ENCODE measurements at places on chromosomes 2 and 18. TPM values are rescaled to one million over a fixed set of nuclear protein-coding genes. Genes with fewer than 3 reads are reported as not detected.

DNA sequence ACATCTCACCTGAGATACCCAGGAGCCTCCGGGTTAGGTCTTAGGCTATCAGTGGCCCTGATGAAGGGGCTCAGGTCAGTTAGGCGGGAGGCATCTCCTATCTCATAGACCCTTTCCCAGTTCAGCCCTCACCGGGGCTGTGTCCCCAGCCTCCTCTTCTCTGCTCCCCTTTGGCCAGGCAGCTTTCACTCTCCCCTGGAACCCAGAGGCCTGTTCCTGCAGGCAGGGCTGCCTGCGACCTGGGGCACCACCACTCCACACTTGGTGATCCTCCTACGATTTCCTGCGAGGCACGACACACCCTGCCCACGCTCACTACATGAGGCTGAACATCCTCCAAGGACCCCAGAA is 51.2 kb downstream of the SFXN5 start:
- no peaks in the 10 kb centered on the region for H3K4me1 ChIP-seq
- no peaks in the 10 kb centered on the region for H3K36me3 ChIP-seq
- no peak overlapping the region for H3K4me3 ChIP-seq
- DNase-seq, result no peak

GRCh38 chr2:119293254-119293653 is 69.6 kb downstream of the STEAP3 start:
- no peak overlapping the region for H3K27ac ChIP-seq
- no peaks in the 10 kb centered on the region for H3K27me3 ChIP-seq
- H3K4me3 ChIP-seq, result no peak overlapping the region
- DNase-seq, result no peak
- H3K4me1 ChIP-seq, result no peaks in the 10 kb centered on the region

DNA sequence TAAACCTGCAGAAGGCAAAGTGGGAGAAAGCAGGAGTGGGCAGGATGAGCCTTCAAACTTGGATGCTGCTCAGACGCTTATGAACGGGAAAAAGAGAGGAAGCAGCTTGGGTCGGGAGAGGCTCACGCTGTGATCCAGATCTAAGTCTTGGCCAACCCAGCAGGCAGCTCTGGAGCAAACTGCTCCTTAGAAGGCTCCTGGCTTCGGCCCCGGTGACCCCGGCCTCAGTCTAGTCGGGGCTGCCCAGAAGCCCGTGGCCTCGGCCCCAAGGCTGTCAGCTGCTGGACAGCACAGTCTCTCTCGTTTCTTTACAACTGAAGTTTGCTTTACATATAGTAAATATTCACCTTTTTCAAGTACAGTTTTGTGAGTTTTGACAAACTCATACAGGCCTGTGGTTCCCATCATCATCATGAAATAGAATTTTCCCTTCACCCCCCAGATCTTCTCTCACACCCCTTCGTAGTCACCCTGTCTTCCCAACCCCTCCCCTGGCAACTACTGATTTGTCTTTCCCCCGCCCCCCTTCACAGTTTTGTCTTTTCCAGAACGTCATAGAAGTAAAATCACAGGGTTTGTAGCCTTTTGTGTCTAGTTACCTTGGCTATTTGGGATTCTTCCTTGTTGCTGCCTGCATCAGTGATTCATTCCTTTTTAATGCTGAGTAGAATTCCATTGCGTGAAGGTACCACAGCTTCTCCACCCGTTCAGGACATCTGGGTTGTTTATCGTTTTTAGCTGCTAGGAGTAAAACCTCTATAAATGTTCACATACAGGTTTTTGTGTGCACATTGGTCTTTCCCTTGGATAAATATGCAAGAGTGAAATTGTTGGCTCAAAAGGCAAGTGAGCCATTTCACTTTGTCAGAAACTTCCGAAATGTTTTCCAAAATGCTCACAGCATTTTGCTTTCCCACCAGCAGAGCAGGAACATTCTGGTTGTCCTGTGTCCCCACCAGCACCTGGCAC is 35.1 kb downstream of the MYO7B start:
- H3K4me3 ChIP-seq, result no peak overlapping the region
- no peak for DNase-seq
- H3K27me3 ChIP-seq, result no peaks in the 10 kb centered on the region
- no peaks in the 10 kb centered on the region for H3K4me1 ChIP-seq
- no peak overlapping the region for H3K27ac ChIP-seq
- H3K36me3 ChIP-seq, result peaks cover 4% of the 10 kb centered on the region

DNA sequence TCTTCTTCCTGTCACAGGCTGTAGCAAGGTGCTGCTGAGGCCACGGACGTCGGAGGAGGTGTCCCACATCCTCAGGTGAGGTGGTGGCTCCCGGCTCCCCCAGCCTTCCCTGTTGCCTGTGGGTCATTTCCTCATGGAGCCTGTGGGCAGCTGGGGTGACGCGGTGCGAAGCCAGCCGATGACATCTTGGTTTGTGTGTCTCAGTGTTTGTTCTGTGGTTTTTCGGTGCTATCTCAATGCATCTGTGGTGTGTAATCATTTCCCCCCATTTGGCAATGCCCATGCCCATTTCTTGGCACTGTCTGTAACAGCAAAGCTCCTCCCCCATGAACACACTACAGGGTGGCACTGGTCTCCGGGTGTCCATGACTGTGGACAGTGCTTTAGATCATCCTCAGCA is 6.6 kb downstream of the D2HGDH start:
- no peaks in the 10 kb centered on the region for H3K36me3 ChIP-seq
- H3K27ac ChIP-seq, result no peak overlapping the region
- H3K4me1 ChIP-seq, result no peaks in the 10 kb centered on the region
- no peak overlapping the region for H3K4me3 ChIP-seq

DNA sequence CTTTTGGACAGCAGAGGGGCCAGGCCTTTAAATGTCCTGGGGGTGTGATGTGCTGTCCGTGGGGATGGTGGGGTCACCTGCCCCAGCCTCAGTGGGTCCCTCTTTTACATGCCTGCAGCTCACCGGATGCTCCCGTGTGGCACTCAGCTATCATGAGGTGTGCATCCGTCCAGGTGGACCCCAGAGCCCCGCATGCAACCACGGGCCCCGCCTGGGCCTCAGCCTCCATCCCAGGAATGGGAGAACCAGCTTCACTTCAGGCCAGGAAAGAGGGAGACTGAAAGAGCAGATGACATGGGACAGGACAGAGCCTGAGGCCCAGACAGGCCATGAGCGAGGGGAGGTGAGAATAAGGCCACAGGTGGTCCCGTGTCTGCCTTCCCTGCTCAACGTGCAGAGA is 37.5 kb downstream of the RAMP1 start:
- H3K4me3 ChIP-seq, result no peak overlapping the region
- no peak for DNase-seq
- no peaks in the 10 kb centered on the region for H3K4me1 ChIP-seq
- no peak overlapping the region for H3K27ac ChIP-seq
- H3K27me3 ChIP-seq, result no peaks in the 10 kb centered on the region

- no peak for DNase-seq
- H3K4me1 ChIP-seq, result no peaks in the 10 kb centered on the region
- no peak overlapping the region for H3K27ac ChIP-seq
- peaks cover 5% of the 10 kb centered on the region for H3K36me3 ChIP-seq
Measured at GRCh38 chr2:17719562-17720371, 33.8 kb downstream of the SMC6 start.

DNA sequence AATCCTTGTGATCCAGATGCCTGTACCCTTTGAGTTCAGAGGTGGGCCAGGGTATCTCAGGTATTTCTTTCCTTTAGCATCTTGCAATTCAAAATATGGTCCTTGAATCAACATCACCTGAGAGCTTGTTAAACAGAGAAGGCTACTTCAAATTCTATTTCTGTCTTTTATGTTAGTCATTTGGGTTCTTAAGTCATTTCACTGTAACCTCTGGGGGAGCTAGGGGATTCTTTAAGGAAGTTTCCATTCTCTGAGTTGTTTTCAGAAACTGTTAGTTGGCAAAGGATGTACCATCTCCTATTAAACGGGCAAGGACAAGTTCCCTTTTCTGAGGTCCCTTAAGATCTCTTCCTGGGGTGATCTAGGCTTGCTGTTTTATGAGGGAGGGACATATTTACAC is 16.6 kb downstream of the CFLAR start:
- no peak overlapping the region for H3K4me3 ChIP-seq
- H3K36me3 ChIP-seq, result peaks cover 12% of the 10 kb centered on the region
- H3K27me3 ChIP-seq, result no peaks in the 10 kb centered on the region

SRSF7 gene
- 119 TPM for total RNA-seq

- no peak for DNase-seq
- no peak overlapping the region for H3K27ac ChIP-seq
- no peaks in the 10 kb centered on the region for H3K4me1 ChIP-seq
- no peak overlapping the region for H3K4me3 ChIP-seq
- H3K36me3 ChIP-seq, result no peaks in the 10 kb centered on the region
- no peaks in the 10 kb centered on the region for H3K27me3 ChIP-seq
Measured at GRCh38 chr2:108364676-108365297, 13.0 kb upstream of the SULT1C4 start.

DNA sequence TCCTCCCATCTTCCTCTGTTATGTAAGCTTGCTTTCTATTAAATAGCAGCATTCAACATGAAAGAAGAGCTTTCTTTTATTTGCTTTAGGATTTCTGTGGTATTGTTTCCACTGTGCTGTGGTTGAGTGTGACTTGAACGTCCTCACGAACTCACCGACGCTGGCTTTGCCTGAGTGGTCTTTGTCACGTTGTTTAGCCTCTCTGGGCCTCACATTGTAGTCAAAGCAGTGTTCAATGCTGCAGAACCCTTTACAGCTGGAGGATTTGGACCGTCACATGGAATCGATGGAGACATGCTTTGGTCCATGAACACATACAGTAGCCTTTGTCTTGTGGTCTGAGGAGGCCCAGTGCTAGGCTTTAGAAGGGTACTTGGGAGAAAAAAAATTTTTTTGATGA is 66.3 kb downstream of the TANC1 start:
- H3K4me1 ChIP-seq, result no peaks in the 10 kb centered on the region
- no peaks in the 10 kb centered on the region for H3K36me3 ChIP-seq
- no peak overlapping the region for H3K27ac ChIP-seq
- DNase-seq, result no peak
- no peaks in the 10 kb centered on the region for H3K27me3 ChIP-seq
- H3K4me3 ChIP-seq, result no peak overlapping the region

GRCh38 chr18:47490882-47491281 is 239.4 kb upstream of the SKOR2 start:
- no peak for DNase-seq
- no peak overlapping the region for H3K4me3 ChIP-seq
- H3K36me3 ChIP-seq, result no peaks in the 10 kb centered on the region
- H3K27ac ChIP-seq, result no peak overlapping the region

GRCh38 chr2:120864981-120865380 is 129.3 kb downstream of the GLI2 start:
- peaks cover 4% of the 10 kb centered on the region for H3K4me1 ChIP-seq
- DNase-seq, result no peak
- H3K27me3 ChIP-seq, result peaks cover 15% of the 10 kb centered on the region

CTLA4 gene
- 0.84 TPM for total RNA-seq

DNA sequence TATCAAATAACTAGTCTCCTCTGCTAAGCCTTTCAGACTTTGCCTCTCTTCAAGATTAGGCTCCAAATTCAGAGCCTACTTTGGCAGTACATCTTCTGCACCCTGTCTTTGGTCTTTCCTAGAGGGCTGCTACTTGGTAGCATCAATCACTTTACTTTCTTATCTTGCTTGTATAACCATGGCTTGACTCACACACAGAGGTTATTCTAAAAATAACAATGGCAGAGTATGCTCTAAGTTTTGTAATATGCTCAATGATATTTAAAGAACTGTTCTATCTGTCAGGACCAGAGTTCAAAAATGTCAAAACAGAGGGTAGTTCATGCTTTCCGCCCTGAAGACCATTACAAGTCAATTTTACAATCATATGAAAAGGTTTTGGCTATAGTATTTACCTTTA is 27.7 kb downstream of the THOC1 start:
- H3K4me3 ChIP-seq, result no peak overlapping the region
- no peak overlapping the region for H3K27ac ChIP-seq

TXNDC9 gene
- total RNA-seq, result 26.2 TPM

ACP1 gene
- 106 TPM for total RNA-seq

DNA sequence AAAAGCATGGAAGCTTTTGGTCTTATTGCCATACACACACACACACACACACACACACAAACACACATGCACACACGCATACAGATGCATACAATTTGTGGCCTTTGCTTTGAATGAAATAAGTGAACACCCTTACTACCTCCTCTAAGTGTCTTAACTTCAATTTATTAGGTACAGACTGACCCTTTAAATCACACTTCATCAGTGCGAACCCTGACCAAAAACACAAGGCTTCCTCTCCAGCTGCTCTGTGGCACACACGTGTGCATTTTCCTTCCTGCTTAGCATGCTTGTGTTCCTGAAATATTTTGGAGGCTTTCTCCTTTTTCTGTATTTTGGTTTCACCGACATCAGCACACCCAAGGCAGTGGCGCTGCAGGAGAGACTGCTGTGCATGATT is 96.0 kb downstream of the CNTNAP5 start:
- H3K27ac ChIP-seq, result no peak overlapping the region
- H3K4me1 ChIP-seq, result no peaks in the 10 kb centered on the region
- no peaks in the 10 kb centered on the region for H3K36me3 ChIP-seq

GRCh38 chr2:240532031-240532775 is 25.6 kb downstream of the ANKMY1 start:
- H3K27ac ChIP-seq, result no peak overlapping the region
- no peaks in the 10 kb centered on the region for H3K36me3 ChIP-seq
- no peak for DNase-seq
- no peak overlapping the region for H3K4me3 ChIP-seq

DNA sequence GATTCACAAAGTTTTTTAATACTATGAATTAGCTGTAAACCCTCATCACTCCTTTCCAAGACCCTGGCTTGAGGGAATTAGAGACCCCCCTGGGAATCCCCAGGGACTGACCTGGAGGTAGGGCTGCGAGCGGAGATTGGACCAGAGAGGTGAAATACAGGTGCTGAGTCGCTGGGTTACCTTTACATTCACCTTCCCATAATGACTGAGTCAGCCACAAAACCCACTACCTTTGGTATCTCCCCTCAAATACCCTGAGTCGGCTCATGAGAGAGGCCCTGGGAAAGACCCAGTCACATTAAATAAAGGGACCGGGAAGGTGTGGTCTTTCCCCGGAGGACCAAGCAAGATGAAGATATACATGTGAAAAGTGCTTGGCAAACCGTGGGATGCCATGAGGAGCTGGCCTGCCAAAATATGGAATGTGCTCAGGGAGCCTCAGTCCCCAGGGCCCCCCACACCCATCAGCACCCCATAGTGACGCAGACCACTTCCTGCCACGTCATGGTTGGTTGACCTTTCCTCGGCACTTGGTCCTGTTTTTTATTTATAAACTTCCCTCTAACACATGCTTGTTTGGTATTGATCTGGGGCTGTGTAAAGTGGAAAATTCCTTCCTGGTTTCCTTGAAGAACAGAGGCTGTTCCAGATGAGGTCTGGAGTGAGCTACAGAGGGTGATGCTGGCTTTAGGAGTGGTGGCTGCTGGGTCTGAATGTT is 51.4 kb downstream of the IL1RL2 start:
- no peak for DNase-seq
- H3K4me1 ChIP-seq, result peaks cover 7% of the 10 kb centered on the region
- no peaks in the 10 kb centered on the region for H3K36me3 ChIP-seq
- H3K27ac ChIP-seq, result no peak overlapping the region
- H3K4me3 ChIP-seq, result no peak overlapping the region

Measured in colonic mucosa (tissue), 4 donors.